ENCODE measurements at places on chromosomes 7 and 10.

DNA sequence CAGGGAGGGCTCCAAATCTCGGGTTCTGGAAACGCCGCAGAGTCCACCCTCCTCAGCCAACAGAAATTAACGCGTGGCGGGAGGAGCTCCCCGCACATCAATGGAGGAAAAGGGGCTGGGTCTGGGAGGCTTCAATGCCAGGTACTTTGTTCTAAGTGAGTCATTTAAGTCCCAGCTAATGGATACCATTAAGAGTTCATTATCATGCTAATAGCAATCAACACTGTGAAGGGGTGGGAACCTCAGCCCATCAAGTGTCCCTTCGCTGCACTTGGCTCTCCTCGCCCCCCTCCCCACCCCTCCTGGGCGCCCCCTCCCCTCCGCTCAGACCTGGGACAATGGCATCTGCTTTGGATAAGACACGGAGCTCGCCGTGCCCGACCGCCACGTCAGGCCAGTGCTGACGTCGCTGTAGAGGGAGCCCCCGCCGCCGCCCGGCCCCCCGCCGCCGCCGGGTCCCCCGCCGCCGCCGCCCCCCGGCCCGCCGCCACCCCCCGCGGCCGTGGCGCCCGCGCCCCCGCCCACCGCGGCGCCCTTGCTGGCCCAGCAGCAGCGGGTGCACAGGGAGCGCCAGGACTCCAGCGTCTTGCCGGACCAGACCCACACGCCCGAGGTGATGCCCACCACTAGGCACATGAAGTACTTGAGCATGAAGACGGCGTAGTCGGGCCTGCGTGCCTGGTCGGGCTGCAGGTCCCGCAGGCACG is 2.9 kb downstream of the FZD8 start:
- no peak for DNase-seq

- no peak for DNase-seq
Observed at GRCh38 chr7:118477036-118477435, 252.5 kb downstream of the ANKRD7 start.

DNA sequence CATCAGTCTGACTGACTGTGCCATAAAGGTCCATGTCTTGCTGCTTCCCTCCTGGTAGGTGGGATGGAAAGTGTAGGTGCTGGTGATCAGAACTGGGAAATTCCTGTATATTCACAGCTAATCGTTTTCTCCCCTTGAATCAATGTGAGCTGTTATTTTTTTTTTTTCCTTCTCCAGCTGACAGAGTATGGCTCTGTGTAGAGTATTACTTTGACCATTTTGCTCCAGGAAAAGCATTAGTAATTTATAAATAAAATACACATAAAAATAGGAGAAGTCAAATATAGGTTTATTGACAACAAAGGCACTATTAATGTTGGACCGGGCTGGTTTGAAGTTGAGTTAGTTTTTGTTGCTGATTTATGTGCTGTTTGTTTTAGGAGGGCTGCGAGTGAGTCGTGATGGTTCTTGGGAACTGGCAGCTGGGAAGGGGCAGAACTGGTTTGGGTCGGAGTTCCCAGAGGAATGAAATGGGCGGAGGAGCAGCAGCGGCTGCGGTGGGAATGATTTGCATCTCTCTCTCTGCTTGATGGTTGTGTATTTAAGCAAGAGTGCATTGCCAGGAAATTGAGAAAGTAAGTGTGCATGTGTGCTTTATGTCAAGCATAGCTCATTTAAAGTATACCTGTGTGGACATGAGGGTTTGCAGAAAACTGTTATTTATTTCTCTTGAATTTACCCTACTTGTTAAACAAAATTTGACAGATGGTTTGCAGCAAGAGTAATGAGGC is 80.9 kb downstream of the LRMDA start:
- peak; percentile 43 for DNase-seq

GRCh38 chr7:130419658-130420057 is 21.2 kb downstream of the CEP41 start:
- DNase-seq = no peak

DNA sequence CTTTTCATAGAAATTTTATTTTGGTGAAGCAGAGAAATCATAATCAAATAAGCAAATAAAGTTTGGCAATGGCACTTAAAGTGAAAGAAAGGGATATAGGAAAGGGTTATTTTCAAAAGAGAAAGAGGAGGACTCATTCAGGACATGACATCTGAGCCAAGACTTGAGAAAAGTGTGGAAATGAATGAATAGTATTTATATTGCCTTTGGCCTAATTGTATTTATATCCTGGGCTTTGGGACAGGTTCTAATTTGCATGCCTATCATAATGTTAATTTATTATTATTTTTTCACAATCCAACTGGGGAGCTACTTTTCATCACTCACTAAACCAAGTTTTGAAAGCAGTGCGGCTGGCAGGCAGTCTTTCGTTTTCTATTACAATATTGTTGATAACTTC is 376.8 kb downstream of the HGF start:
- no peak for DNase-seq

- no peak for DNase-seq
Observed at GRCh38 chr7:151847136-151847535, 29.8 kb downstream of the PRKAG2 start.

DNA sequence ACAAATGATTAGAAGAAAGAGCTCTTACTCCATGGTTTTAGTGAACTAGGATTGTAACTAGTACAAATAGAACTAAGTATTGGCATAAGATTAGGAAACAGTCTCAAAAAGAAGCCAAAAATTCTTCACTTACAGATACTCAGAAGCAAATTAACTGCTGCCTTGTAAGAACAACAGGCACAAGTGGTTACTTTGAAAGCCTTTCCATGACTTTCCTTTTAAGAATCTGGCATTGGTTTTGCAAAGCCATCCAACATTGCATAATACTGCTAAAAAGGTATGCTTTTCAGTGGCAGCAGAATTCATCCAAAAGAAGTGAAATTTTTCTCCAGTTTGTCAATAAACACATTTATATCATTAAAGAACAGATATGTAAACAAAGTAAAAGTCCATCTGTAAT is 126.8 kb upstream of the ODAD2 start:
- no peak for DNase-seq

GRCh38 chr7:77747178-77747577 is 50.9 kb downstream of the RSBN1L start:
- DNase-seq = no peak

GRCh38 chr7:15764010-15764409 is 77.5 kb upstream of the MEOX2 start:
- DNase-seq = no peak

- DNase-seq = peak; percentile 97
Observed at GRCh38 chr7:70416986-70417655, 714.8 kb upstream of the GALNT17 start.

GRCh38 chr10:58727633-58728032 is 215.0 kb downstream of the BICC1 start:
- no peak for DNase-seq

DNA sequence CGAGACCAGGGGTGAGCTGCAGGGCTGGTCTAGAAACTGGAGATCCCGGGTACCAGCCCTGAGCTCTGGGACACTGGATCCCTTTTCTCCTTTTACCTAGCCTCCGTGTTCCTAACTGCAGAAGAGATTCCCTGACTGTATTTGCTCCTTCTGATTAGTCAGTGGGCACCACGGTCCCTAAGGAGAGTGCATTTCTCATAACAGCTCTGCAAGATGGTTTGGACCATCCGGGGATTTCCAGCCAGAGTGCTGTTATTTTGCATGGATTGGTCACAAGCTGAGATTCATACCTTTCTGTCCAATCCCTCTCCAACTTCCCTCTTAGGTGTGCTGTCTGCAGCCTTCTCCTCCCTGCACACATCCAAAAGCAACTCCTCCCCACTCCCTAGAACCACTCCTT is 122.6 kb downstream of the MYL10 start:
- no peak for DNase-seq

DNA sequence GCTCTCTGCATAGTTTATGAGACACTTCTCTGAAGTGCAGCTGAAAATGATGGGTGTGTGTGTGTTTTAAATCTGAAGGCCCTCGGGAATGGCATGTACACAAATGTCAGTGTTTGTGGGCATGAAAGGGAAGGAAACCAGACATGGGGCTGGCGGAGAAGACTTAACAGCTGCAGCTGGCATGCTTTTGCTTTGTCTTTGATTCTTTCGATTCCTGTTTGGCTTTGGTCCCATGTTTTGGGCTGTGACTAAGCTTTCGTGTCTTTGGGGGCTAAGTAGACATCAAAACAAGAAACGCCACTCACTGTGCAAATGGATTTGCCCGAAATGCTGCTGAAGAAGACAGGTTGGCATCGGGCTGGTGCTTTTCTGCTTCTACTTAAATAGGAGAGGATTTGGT is 179.3 kb downstream of the PFKFB3 start:
- no peak for DNase-seq

- DNase-seq = peak; percentile 77
Observed at GRCh38 chr7:95723583-95724180, 48.7 kb upstream of the DYNC1I1 start.

- DNase-seq = no peak
Observed at GRCh38 chr10:126736727-126737126, 66.2 kb upstream of the C10orf90 start.
